ENCODE measurements at places on chromosomes 13 and 19.
A peak's percentile ranks its signal among the peaks of the same experiment; 100 is the strongest.

GRCh38 chr19:1122972-1123363 lies 19.2 kb downstream of the GPX4 start:
- DNase-seq = no peak

- DNase-seq = peak; percentile 68
Observed at GRCh38 chr19:46728693-46729339, 11.9 kb upstream of the PRKD2 start.

DNA sequence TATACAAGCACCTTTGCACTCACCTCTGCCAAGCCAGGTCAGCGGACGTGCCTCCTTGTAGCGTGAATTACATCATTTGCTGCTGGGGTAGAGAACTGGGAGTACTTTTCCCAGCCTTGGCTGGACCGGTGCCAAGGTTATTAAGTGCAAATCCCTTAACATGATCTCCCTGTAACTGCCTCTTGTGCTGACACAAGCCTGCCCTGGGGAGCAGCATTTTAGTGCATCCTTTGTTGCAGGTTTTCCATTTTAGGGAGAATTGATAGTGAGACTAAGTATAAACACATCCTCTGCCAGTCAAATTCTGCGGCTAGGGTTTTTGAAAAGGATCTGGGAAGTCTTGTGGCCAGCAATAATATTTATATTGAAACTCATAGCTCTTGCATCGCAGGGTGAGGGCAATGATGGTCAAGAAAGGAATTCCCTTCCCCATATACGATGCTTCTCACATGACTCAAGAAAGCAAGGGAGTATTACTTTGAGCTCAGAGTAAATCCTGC lies 32.7 kb upstream of the DCLK1 start:
- no peak for DNase-seq

GRCh38 chr19:13152974-13153568 lies 2.9 kb downstream of the IER2 start:
- DNase-seq = peak; percentile 94

DNA sequence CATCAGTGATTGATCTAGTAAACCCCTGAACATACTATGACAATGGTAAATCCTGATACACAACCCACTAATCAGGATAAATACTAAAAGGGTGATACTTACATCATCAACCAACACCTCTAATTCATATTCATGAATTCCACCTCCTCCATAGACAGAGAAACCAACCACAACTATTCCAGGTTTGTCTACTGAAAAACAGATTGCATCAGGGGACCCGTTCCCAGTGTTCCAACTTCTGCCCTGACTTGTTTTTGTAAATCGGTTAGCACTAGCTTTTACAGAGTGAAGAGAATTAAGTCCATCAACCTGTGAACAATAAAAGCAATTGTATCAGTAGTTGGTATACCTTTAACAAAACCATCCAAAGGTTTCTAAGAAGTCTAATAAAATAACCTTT lies 149.2 kb downstream of the MYCBP2 start:
- DNase-seq = no peak

GRCh38 chr13:105232439-105232838 lies 1303.0 kb downstream of the EFNB2 start:
- DNase-seq = no peak

DNA sequence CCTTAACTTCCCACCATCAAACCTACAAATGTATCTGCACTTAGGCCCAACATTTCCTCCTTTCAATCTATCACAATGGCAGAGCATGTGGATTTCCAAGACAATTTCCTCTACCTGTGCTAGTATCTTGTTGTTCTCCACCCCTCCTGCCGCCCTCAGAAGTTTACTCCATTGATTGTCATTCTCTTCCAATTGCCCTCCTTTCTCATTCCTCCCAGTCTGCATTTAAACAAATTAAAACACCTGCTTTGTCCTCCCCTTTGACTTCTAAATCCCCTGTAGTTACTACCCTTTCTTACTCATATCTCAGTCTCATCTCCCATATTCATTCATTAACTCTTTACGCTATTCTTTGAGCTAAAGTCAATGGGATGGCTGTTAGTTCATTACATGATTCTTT lies 370.6 kb downstream of the DIAPH3 start:
- DNase-seq = no peak

DNA sequence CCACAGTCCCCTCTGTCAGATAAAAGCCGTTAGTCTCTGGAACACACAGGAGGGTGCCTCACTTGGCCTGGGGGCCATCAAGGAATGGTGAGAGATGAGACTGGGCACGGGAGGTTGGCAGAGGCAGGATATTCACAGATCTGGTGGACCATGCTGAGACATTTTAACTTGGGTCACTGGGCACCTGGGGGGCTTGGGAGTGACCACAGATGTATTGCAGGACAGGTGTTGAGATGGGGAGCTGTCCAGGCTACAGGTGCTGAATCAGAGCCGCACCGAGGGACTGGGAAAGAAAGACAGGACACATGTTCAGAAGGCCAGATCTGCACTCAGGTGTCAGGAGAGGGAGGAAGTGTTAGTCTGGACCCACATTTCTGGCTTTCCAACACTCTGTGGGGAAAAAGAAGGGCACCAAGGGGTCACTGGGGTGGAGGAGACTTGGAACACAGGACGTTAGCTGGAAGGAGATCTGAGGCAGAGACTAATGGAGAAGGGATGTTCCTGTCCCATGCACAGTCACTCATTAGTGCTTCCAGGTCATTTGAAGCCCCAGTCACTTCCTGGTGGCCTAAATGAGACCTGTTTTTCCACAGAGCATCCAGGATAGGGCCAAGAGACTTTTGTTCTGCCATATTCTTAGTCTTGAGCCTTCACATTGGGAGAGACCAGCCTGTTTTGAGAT lies 56.1 kb downstream of the CHST8 start:
- no peak for DNase-seq

All from T-helper 2 cell (primary cell).